ENCODE measurements at places on chromosomes 11 and 22.

GRCh38 chr22:35977136-35977535 lies 51.5 kb downstream of the RBFOX2 start:
- no peak for DNase-seq

- no peak for DNase-seq
These were observed 10.0 kb upstream of the OR5M1 start for GRCh38 chr11:56624661-56625110.

GRCh38 chr11:8087185-8087584 lies 6.2 kb downstream of the TUB start:
- DNase-seq = no peak

GRCh38 chr22:33812360-33812977 lies 107.8 kb downstream of the LARGE1 start:
- DNase-seq = no peak

- no peak for DNase-seq
These were observed 5.9 kb upstream of the IFITM3 start for GRCh38 chr11:326592-326841.

DNA sequence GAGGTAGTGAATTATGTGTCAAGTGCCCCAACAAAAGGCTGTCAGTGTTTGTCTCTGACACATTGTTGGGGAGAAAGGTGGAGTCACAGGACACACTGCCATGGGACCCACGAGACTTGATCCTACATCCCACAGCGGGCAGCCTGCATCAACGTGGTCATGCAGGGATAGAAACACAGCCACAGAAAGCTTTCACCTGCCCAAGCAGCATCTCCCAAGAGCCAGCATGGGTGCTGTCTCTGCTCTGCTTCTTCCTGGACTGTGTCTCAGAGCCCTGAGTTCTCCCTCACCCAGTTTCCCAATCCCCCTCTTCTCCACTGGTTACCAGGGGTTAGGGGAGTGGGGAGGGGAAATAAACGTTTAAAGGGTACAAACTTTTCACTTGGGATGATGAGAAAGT lies 97.2 kb downstream of the VPREB1 start:
- no peak for DNase-seq

DNA sequence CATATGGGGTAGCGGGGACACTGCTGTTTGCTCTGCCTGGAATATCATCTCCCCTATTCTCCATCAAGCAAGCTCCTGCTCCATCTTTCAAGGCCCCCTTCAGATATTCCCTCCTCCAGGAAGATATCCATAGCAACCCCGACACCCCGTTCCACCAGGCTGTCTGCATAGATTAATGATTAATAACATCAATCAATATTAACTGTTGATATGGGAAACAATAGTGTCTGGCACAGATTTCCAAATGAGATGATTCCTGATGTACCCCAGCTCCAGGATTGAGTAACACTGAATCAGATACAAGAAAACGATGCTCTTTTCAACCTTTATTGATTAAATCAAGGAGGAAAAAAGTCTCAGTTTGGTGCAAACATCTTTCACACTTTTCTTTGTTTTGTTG lies 7.5 kb upstream of the TPST2 start:
- DNase-seq = no peak

DNA sequence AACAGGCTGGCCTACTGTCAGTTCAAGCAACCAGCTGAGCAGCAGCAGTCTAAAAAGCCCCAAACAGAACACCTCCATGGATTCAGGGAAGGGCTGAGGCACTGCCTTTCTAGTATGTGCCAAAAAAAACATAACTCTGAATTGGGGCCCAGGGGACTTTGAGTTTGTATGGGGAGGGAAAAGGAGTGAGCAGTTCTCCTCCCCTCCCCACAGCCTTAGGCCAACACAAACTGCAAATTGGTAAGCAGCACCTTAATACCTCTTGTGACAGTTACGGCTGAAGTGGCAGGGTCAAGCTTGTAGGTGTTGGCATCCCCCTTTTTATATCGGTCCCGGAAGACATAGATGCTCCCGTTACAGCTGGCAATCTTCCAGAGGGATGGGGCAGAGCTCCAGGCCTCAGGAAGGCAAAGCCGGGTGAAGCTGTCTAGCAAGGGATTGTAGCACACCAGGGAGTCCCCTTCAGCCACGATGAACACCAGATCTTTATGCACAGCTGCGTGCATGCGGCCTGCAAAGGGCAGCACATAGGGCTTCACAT lies 6.0 kb downstream of the KBTBD4 start:
- DNase-seq = no peak

All from central memory CD4-positive, alpha-beta T cell (primary cell).